C1 segment of cervical spinal cord (tissue), 14 donors: ENCODE measurements at places on chromosomes 3 and 15.
A peak's percentile ranks its signal among the peaks of the same experiment; 100 is the strongest.

- no peak for DNase-seq
Measured at GRCh38 chr15:43215961-43216360, 4.9 kb downstream of the EPB42 start.

DNA sequence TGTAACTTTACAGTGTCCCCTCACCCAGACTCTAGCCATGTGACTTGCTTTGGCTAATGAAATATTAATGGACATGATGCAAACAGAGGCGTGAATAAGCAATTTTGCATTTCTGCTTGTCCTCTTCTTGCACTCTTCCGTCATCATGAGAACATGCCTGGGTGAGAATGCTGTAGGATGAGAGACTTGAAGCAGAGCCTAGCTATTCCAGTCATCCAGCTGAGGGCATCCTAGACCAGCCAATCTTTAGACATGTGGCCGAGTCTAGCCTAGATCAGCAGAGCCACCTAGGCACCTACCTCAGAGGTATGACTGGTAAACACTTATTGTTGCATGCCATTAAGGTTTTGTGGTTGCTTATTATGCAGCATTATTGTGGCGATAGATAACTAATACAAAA, 450.5 kb upstream of the AZI2 start:
- no peak for DNase-seq

- DNase-seq, result no peak
Measured at GRCh38 chr3:183439515-183439914, 11.1 kb upstream of the MCF2L2 start.

DNA sequence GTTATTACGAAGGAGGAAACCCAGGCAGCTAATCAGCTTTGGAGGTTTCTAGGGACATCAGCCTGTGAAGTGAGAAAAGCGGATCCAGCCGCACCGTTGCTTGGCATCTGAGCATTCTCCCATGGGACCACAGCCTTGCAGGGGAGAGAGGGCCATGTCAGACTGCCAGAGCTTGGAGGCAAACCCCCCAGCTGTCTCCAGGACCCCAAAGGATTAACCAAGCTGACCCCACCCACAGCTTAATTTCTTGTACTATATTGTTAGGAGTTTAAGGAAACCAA, 5.1 kb downstream of the IGDCC3 start:
- DNase-seq, result no peak

DNA sequence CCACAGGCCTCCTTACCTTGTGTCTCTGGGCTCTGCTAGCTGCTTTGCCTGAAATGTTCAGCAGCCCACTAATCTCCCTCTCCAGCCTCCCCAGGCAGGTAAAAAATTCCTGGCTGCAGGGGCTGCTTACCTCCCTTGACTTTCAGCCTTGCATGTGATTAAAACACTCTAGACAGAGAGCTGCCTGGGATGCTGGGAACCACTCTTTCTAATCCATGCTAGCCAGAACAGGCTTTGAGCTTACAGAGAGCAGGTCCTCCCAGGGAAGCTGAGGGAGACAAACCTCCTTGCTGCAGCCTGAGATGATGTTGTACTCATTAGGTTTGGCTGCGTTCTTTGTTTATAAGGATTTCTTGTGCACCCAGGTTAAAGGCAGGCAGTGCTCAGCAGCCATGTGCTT, 33.7 kb upstream of the LIPC start:
- no peak for DNase-seq

DNA sequence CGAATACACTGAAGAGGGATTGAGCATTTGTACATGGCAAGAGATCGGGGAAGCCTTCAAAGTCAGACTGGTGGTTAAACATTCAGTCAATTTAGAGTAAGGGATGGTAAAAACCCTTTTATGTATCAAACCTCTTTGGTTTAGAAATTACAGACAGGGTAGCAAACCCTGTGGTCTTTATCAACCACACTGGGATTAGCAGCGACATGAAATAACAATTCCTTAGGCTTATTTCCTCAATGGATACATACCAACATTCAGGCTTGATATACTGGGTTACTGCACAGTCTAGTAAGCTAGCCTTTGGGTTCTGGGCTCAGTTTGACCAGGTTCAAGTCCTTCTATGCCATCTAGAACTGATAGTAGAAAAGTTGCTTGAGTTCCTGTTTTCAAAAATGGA, 127.4 kb downstream of the THRB start:
- no peak for DNase-seq

DNA sequence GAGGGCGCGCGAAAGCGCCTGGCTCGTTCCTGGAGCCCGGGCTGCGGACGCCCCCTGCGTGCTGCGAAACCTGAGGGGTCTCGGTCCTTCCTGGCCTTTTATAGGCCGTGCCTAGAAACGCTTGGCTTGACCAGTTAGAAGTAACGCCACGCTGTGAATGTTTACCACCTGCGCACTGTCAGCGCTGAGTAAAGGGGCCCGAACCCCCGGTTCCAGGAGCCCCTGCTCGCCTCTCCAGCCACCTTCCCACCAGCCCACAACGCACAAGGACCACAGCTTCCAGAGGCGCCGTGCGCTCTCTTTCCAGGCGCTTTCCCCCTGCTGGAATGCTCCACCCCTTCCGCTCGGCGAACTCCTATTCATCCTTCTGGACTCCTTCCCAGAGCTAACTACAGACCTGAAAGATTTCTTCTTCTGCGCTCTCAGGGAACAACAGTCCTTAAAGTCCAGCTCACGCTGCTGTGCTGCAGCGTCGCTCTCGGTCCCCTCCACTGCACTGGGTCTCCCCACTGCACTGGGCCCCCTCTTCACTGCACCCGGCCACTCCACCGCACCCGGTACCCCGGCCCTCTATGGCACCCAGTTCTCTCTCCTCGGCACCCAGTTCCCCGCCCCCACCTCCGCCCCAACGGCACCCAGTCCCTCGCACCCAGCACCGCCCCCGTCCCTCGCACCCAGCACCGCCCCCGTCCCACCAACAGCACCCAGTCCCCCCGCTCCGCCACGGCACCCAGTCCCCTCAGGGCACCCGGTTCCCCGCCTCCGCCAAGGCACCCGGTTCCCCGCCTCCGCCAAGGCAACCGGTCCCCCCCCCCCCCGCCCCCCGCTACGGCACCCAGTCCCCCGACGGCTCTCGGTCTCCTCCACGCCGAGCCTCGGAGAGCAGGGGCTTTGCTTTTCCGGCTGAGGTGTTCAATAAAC, 69.8 kb downstream of the SQOR start:
- DNase-seq, result peak; percentile 1

- no peak for DNase-seq
Measured at GRCh38 chr3:87478716-87479115, 202.3 kb upstream of the POU1F1 start.

GRCh38 chr3:100089812-100090668, 24.3 kb downstream of the FILIP1L start:
- DNase-seq, result no peak

- no peak for DNase-seq
Measured at GRCh38 chr3:194431554-194431953, 32.5 kb upstream of the GP5 start.

DNA sequence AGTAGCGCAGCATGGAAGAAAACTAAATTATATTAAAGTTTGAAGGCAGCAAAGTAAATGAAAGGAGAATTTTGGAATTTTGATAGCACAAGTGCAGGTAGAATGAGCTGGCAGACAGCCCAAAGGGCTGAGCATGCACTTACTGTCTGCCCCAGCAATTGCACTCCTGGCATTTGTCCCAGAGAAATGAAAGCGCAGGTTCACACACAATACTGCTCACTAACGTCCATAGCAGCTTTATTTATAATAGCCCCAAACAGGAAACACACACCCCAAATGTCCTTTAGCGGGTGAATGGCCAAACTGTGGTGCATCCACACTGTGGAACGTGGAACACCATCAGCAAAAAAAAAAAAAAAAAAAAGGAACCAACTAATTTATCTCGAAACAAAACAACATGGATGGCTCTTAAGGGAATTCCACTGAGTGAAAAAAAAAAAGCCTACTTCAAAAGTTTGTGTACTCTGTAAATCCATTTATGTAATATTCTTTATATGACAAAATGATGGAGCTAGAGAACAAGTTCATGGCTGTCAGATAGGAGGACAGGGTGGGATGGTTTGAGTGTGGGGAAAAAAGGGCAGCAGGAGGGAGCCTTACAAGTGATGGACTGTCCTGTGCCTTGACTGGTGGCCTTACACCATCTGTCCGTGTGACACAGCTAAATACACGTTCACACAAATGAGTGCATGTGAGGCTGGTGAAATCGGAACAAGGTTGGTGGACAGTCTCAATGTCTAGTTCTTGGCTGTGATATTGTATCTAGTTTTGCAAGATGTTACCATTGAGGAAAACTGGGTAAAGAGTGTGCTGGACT, 6.0 kb upstream of the TM2D3 start:
- DNase-seq, result no peak

- DNase-seq, result no peak
Measured at GRCh38 chr15:33244471-33244870, 50.0 kb upstream of the FMN1 start.

DNA sequence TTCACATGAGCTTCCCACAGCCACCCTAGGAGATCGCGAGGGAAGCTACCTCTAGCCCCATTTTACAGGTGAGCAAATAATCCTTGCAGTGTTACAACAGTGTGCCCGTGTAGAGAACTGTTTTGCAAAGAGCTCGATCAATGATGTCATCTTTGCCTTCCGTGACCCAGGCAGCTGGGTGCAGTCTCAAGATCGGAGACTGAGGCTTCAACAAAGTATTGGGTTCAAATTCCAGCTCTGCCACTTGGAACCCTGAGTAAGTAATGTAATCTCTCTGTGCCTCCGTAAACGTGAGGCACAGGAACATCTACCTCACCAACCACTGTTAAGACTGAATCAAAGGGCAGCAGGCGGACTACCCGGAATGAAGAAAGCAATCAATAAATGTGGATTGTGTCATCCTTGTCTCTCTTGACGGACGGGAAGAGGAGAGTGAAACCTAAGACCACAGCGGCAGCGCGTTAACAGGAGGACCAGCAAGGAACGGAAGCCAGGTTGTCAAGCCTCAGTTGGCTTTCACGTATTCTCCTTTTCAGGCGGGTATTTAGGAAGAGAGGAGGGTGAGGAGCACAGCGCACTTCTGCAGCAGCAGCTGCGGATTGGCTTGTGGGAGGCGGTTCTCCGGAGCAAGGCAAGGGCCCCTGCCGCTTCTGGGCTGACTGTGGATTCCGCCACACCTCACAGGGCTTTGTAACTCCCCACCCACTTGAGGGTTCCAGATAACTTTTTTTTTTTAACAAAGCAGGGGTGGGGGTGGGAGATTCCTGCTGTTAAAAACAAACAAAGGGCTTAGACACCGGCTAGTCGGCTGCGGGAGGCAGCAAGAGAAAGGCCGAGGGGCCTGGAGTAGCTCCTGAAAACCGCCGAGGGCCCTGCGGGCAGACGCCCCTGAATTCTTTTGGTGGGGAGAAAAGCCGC, 1.5 kb upstream of the SMAD3 start:
- no peak for DNase-seq

GRCh38 chr3:112976001-112976400, 1.1 kb upstream of the CD200R1 start:
- no peak for DNase-seq

GRCh38 chr3:140766465-140766864, 88.6 kb downstream of the TRIM42 start:
- DNase-seq, result no peak

DNA sequence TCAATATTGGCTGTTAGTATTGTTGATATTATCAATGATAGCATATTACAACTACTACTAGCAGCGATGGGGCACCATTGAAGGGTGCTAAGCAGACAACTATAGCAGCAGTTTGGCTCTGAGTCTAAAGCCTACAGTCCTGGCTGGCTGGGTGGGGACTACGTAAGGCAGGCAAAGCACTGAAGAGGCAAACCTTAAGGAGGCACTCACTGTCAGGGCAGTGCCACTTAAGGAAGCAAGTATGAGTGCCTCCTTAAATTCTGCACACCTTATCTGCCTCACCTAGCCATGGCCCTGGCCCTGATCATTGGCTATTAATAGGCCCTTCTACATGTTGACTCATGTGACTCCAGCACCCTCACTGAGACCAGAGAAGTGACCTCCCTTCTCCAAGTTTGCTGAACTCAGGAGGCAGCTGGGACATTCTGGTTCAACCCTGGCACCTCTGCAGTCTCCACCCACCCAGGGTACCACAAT, 20.6 kb downstream of the CDCP1 start:
- DNase-seq, result no peak

- DNase-seq, result no peak
Measured at GRCh38 chr15:69307939-69308338, 9.2 kb downstream of the PAQR5 start.

GRCh38 chr15:61869656-61870055, 190.6 kb downstream of the VPS13C start:
- no peak for DNase-seq

DNA sequence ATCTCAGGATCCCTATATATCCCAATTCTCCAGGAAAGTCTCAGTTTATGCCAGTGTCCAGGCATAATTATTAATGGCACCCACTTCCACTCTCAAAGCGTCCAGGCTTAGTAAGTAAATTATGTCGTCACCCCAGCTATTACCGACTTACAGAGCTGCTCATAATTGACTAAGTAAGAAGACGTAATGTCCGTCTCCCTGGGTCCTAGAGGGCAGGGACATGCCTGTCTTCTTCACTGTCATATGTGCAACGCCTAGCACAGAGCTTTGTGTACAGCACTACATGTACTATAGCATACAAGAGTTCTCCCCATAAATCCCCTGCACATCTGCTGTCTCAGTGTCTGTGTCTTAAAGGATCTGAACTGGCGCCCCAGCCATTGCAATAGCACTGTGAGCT, 23.9 kb upstream of the HRH1 start:
- DNase-seq, result no peak

- peak; percentile 69 for DNase-seq
Measured at GRCh38 chr3:34020726-34021680, 222.6 kb downstream of the PDCD6IP start.

- DNase-seq, result no peak
Measured at GRCh38 chr15:72999586-72999985, 52.7 kb upstream of the NEO1 start.

DNA sequence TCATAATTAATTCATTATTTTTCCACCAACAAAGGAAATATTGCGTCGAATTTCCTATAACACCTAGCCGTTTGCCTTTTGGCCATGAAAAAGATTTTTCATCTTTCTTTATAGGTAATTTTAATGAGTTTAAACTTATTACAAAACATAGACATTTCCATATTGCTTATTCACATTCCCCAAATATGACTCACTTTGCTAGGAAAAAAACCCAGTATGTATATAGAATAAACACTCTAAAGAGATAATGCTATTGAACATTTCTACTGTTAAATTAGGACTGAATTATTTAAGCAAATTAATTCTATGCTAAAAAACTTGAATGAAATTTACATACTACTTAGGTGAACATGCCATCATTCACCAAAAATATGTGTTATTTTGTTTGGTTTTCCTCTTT, 16.2 kb downstream of the ZPLD1 start:
- no peak for DNase-seq

- DNase-seq, result no peak
Measured at GRCh38 chr15:73677146-73677607, 7.0 kb upstream of the CD276 start.

- DNase-seq, result no peak
Measured at GRCh38 chr15:36898536-36899126, 201.7 kb downstream of the MEIS2 start.

DNA sequence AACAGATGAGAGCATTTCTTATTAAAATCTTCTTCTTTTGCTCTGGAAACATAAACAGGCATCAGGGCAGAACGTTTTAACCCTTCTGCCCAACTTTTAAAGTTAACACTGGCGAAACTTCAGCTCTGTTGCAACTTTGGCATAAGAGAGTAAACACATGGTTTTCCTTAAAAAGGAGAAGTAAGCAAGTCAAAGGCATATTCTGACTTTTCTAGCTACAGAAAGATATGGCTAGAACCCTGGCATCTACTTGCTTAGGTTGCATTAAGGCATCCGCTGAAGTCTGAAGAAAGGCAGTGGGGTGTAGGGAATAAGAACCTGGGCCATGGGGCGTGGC, 13.3 kb upstream of the IL16 start:
- no peak for DNase-seq
